ENCODE measurements at places on chromosomes 1 and 21. TPM values are rescaled to one million over a fixed set of nuclear protein-coding genes. Genes with fewer than 3 reads are reported as not detected.

NUP210L gene
- total RNA-seq, result 0.48 TPM

RPL22 gene
- total RNA-seq, result 196 TPM

- DNase-seq, result no peak
Measured at GRCh38 chr1:172401892-172402291, 18.6 kb upstream of the C1orf105 start.

GRCh38 chr1:35220976-35221375 lies 28.0 kb upstream of the SFPQ start:
- DNase-seq, result no peak

- DNase-seq, result no peak
Measured at GRCh38 chr21:38229260-38229877, 27.4 kb upstream of the KCNJ15 start.

DNA sequence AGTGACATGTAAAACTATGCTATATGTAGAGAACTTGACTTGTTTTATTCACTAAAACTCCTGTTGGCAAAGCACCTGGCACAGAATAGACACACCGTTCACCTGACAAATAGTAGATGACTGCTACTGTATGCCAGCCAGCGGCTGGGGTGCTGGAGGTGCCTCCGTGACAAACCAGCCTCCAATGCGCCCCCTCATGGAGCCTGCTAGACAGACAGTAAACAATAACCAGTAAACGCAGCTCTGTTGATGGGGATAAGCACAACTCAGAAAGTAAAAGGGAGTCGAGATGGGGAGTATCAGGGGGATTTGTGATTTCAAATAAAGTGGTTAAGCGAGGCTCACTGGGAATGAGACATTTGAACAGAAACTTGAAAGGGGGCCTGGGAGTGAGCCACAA lies 107.2 kb downstream of the PRDM2 start:
- DNase-seq, result no peak

- DNase-seq, result no peak
Measured at GRCh38 chr1:4397196-4397595, 257.2 kb upstream of the AJAP1 start.

- DNase-seq, result no peak
Measured at GRCh38 chr1:93964777-93965200, 55.6 kb upstream of the GCLM start.

DNA sequence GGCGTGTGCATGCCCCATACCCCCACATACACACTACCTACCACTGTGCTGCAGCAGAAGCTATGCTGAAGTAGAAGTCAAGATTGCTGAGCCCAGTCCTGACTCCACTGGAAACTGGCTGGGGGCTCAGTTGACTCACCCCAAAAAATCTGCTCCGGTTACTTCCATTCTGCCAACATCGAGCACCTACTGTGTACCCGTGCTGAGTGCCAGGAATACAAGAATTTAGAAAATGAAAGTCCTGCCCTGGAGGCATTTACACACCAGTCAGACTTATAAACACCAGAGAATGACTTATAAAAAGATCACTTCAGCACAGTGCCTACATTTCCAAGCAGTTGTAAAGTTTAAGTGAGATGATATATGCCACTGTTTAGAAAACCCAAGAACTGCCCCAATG lies 99.1 kb downstream of the NMNAT2 start:
- DNase-seq, result no peak
